ENCODE measurements at places on chromosomes 2 and 18.

GRCh38 chr2:46362667-46363012, 65.4 kb downstream of the EPAS1 start:
- DNase-seq, result no peak

DNA sequence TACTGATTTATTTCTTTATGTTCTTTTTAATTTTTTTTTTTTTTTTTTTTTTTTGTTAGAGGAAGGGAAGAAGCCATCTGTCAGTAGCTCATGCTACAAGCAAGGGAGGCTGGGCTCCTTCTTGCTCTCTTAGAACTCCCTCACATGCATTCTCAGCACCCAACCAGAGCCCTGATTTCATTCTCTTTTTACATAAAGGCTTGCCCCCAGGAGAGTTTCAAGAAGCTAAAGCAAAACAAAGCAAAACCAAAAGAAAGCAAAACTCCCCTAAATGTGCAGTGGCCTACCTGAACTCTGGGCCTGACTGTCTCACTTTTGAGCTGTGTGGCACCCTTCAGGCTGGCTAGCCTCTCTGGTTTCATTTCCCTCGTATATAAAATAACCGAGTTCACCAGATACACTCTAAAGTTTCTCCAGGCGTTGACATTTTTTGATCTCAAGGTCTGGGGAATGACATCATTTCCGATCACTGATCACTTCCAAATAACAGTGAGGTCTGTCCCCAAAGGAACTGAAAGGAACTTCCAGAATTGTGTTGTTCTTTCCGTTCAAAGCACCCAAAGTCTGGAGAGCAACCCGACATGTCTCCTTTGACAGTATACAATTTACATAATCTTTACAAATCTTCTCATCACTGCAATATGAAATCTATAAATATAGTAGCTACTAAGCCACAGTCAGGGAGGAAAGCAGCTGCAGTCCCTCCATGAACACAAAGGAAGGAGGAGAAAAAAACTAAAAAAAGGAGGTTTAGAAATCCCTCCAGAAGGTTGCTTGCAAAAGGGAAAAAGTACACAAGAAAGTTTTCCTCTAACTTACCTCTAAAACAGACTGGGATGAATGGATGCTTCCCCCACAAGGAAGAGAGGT, 145.6 kb upstream of the NCK2 start:
- DNase-seq, result no peak

DNA sequence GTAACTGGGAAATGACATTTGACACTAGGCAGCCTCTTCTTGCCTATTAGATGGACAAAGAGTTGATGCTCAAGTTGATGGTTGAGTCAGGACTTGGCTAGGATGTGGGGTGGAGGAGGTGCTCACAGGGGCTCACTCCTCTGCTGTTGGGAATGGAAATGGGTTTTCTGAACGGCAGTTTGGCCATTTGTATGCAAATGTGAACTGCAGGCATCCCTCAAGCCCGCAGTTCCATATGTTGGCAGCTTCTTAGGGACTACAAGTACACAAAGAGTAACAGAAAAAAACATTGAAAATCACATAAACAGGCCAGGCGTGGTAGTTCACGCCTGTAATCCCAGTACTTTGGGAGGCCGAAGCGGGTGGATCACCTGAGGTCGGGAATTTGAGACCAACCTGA, 80.8 kb downstream of the INPP5D start:
- no peak for DNase-seq

GRCh38 chr18:13271302-13271911, 52.8 kb downstream of the LDLRAD4 start:
- DNase-seq, result no peak

- no peak for DNase-seq
These were observed 45.5 kb downstream of the RAB12 start for GRCh38 chr18:8654503-8655451.

DNA sequence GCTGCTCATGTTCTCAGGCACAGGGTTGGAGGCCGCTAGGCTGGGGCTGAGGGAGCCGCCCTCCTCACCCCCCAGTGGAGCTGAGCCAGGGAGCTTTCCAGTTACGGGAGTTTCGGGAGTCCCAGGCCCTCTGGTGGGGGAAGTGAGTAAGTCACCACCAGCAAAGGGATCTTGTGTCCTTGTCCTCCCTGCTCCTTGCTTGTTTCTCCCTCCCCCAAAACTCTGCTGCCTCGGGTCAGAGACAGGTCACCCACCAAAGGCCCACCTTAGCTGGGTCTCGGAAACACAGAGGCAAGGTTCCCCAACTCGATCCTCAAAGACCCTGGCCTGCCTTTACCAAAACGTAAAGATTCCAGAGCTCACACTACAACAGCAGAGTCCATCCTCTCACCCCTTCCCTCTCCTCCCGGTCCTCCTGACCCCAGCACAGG, 60.5 kb upstream of the POMC start:
- DNase-seq, result peak; percentile 33

DNA sequence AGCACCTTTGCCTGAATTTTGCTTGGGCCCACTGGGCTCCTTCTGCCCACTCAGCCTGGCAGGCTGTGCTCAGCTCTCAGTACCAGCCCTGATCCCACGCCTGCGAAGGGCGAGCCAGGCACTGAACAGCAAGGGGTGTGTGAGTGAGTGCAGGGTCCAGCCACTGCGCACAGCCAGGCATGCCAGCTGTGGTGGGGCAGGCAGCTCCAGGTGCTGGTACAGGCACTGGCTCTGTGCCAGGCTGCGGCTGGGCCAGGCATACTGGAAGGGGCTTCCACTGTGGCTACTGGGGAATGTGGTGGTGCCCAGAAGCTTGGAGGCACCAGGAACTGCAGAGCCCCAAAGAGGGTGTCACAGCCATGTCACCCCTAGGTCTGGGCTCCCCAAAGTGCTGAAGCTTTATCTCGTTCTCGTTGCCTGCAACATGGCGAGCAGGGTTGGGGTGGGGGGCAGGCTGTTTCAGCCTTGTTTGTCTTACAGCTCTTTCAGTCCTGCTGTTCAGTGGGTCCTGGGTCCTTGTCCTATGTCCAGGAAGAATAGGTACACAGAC, 8.8 kb downstream of the DYSF start:
- DNase-seq, result no peak

DNA sequence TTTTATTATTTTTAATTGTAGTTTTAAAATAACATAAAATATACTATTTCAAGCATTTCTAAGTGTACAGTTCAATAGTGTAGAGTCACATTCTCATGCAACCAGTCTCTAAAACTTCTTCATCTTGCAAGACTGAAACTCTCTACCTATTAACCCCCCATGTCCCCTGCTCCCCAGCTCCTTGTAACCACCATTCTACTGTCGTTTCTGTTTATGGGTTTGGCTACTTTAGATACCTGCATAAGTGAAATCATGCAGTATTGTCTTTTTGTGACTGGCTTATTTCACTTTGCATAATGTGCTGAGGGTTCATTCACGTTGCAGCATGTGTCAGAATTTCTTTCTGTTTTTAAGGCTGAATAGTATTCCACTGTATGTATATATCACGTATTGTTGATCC, 139.4 kb downstream of the SMAD7 start:
- DNase-seq, result no peak

- no peak for DNase-seq
These were observed 495 bp downstream of the TMEM169 start for GRCh38 chr2:216082117-216082711.

GRCh38 chr2:138023976-138024375, 59.7 kb downstream of the HNMT start:
- DNase-seq, result no peak

DNA sequence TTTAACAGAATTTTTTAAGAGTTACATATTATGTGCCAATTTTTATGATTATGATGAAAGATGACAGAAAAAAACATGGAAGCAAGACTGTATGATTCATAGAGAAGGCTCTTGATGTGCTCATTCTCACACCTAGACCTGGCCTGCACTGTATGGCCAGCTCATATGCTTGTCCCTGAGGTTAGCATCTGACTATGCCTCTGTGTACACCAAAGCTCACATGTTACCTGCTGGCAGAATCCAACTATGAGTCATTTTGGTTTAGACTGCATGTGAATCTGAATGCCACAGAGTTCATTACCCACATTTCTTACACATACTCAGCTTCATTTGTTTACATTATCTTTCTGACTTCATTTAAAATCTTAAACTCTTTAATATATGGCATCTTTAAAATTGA, 139.0 kb downstream of the DSC3 start:
- no peak for DNase-seq

DNA sequence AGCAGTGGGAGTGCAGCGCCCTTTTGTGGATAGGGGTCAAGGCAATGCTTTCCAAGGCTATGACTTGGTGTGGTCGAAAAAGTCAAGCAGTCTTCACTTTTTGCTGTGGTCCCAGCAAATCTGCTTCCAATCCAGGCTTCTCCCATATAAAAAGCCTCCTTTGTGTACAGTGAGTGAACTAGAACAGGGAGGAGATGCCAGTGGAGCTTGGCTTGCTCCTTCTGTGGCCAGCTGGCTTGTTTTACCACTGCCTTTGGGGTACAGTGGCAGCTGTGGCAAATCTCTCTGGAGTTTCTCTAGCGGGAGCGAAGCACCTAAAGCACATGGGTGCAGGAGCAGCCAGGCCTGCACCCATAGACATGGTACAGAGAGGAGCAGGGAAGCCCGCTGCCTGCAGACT, 103.5 kb downstream of the MSH2 start:
- no peak for DNase-seq

GRCh38 chr2:147100406-147101035, 744.3 kb upstream of the ACVR2A start:
- no peak for DNase-seq

- no peak for DNase-seq
These were observed 31.0 kb upstream of the EPB41L3 start for GRCh38 chr18:5574843-5575242.

GRCh38 chr2:157874997-157875640, 1.0 kb downstream of the ACVR1 start:
- DNase-seq, result no peak

DNA sequence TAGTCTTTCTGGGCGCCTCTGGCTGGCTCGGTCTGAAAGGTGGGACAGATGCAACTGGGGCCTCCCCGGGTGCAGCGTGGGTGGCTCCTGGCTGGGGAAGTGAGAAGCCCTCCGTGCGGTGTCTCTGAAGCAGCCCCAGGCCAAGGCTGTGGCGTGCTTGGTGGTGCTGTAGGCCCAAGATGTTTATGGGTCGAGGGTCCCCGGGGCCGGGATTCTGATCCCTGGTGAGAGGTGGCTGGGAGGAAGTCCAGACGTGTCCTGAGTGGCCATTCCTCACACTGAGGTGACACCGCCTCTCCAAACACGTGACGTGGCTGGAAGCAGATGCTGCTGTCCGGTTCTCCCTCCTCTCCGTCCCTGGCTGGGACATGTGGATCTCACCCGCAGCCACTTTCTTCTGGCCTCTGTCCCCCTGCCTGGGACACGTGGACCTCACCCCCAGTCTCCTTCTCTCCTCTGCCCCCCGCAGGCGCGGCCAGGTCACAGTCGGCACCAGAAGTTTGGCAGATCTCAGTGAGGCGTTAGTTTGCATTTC, 12.6 kb downstream of the RTP5 start:
- no peak for DNase-seq

DNA sequence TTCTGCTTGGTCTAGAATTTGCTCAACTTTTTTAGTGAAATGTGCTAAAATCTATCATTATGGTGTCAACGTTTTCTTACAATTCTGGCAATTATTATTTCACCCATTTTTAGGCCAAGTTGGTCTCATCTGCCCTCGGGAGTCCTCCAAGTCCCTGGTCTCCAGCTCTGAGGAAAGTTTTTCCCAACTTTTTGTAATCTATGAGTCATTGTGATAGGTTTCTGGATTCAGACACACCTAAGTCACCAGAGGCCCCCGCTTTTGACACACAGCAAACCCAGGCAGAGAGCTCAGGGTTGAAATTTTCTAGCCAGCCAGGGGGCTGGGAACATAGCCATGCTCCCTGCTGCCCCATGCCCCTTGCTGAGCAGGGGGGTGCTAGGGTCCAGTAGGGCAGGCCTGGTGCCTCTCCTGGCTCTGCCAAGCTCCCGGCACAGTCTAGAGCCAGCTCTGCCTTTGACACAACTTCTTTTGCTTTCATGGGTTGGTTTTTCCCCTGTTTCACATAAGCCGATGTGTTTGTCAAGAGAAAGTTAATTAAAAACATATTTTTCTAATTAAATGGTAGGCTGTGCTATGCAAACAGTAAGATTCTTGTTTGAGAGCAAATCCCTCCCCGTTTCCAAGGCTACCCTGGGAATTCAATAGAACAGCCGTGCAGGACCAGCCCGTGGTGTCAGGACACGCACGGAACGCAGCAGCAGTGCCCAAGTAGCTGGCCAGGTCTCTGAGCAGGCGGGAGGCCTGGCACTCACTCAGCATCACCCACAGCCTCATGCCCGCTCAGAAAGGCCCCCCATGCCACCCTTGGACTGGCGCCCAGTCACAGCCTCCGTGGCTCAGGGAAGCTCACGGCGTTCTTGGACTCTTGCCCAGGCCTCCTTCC, 25.5 kb upstream of the SNED1 start:
- no peak for DNase-seq

GRCh38 chr2:223052548-223053483, 826 bp downstream of the KCNE4 start:
- DNase-seq, result no peak

DNA sequence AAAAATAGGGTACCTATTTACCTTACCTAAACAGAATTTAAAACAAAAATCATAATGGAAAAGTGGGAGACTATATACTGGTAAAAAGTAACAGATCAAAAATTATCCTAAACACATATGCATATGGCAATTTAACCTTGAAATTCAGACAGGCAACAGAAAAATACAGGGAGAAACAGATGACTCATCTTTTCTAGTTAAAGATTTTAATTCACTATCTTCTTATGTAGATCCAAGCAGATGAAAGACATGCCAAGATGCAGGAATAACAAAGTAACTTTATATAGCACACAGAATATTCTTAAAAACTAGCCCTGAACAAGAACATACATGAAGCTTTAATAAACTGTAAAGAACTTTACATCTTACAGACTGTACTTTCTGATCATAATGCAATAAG, 30.9 kb downstream of the PRPF40A start:
- DNase-seq, result no peak

- DNase-seq, result no peak
These were observed 23.9 kb upstream of the GPR155 start for GRCh38 chr2:174510583-174511189.

DNA sequence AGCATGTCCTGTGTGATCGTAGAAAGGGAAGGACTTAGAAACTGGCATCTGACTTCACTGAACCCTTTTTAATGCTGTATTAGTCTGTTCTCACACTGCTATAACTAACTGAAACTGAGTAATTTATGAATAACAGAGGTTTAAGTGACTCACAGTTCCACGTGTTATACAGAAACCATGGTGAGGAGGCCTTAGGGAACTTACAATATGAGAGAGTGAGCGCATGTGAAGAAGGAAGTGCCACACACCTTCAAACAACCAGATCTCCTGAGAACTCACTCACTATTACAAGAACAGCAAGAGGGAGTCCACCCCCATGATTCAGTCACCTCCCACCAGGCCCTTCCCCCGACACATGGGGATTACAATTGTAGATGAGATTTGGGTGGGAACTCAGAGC, 811.3 kb downstream of the CPS1 start:
- no peak for DNase-seq

DNA sequence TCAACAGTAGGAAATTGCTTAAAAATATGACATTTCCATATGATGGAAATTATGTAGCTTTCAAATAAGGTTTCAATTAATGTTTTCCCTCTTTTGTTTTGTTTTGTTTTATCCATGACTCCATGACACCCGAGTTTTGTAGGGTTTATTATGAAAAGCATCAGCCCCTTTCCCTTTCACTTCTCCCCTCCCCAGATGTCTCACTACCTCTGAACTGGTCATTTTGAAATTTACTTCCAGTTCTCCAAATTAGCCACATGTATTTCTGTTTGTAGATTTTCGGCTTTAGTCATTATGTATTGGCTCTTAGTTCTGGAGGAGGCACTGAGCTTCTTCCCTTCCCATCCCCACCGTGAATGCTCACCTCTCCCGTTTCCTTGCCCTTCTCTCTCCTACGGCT, 18.6 kb upstream of the VPS4B start:
- no peak for DNase-seq

- DNase-seq, result no peak
These were observed 174.5 kb downstream of the TNS1 start for GRCh38 chr2:217828336-217828735.

Data from NCI-H2107 (cell line).